Testis (tissue), 5 donors: ENCODE measurements at places on chromosomes 7 and 10. TPM values are rescaled to one million over a fixed set of nuclear protein-coding genes. Genes with fewer than 3 reads are reported as not detected.
A peak's percentile ranks its signal among the peaks of the same experiment; 100 is the strongest.

DNA sequence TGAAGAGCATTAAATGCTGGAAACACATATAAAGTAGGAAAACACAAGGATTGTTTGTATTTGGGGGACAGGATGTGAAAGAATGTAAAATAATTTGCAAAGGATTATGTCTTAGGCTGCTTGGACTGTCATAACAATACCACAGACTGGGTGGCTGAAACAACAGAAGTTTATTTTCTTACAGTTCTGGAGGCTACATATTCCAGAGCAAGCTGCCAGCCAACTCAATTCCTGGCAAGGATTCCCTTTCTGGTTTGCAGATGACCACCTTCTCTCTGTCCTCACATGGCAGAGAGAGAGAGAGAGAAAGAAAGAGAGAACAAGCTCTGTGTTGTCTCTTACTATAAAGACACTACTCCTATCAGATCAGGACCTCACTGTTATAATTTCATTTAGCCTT is 8.8 kb upstream of the LAMB4 start:
- H3K4me3 ChIP-seq: no peak overlapping the region
- H3K4me1 ChIP-seq: no peaks in the 10 kb centered on the region
- H3K27me3 ChIP-seq: no peaks in the 10 kb centered on the region

GRCh38 chr10:98720551-98720950 is 273.8 kb upstream of the HPS1 start:
- H3K27ac ChIP-seq: no peak overlapping the region
- no peaks in the 10 kb centered on the region for H3K36me3 ChIP-seq
- H3K27me3 ChIP-seq: no peaks in the 10 kb centered on the region
- H3K4me1 ChIP-seq: no peaks in the 10 kb centered on the region

DNA sequence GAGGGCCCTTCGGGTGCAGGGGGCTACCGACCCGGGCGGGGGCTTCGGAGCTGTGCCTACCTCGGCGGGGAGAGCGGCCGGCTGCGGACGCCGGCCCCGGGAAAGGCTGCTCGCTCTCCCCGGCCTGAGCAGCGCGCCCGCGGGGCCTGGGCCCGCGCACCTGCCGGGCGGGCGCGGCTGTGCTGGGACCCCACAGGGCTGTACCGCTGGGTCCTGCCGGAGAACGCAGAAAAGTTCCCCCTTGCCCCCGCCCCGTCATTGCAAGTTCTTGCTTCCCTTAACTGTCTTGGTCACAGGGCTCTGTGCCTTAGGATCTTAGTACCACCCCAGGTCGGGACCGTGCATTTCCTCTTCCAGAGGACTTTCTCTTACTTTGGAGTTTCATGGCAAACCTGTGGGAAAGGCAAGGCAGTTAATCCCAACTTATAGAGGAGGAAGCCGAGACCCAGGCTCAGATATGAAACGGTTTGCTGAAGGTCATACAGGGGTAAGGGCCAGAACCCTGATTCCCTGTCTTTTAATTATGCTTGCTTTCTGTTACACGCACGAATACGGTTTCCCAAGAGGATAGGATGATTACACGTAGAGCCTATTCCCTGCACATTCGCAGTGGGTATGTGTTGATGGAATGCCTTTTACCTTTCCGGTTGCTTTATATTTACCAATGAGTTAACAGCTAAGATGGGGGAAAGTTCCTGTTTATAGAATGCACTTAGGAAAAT is 652 bp downstream of the PCGF5 start:
- DNase-seq: peak; percentile 32
- no peaks in the 10 kb centered on the region for H3K27me3 ChIP-seq
- H3K4me3 ChIP-seq: peak overlapping the region; percentile 93
- no peaks in the 10 kb centered on the region for H3K4me1 ChIP-seq
- H3K36me3 ChIP-seq: no peaks in the 10 kb centered on the region

DNA sequence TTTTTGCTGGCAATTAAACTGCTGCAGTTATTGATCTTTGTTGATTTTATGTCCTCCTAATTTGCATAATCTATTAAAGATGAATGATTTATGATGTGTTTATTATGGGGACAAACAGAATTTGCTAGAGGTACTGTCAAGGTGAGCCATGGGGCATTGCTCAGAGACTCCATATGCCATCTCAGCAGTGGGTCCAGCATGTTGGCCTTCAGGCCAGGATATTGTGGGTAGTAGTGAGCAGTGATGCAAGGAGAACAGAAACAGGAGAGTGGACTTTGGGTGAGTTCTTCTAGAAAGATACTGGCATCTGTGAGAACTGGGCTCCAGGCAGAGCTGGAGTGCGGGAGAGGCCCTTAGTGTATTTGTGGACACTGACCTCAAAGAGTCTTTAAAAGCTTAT is 65.9 kb downstream of the PAX2 start:
- DNase-seq: no peak
- no peaks in the 10 kb centered on the region for H3K27me3 ChIP-seq
- no peaks in the 10 kb centered on the region for H3K36me3 ChIP-seq
- no peak overlapping the region for H3K27ac ChIP-seq
- no peaks in the 10 kb centered on the region for H3K4me1 ChIP-seq
- H3K4me3 ChIP-seq: no peak overlapping the region

TCAF2 gene
- 5.0 TPM for total RNA-seq
